Right ventricle myocardium superior (tissue), 1 donor: ENCODE measurements at places on chromosomes 2 and 18. TPM values are rescaled to one million over a fixed set of nuclear protein-coding genes. Genes with fewer than 3 reads are reported as not detected.

DNA sequence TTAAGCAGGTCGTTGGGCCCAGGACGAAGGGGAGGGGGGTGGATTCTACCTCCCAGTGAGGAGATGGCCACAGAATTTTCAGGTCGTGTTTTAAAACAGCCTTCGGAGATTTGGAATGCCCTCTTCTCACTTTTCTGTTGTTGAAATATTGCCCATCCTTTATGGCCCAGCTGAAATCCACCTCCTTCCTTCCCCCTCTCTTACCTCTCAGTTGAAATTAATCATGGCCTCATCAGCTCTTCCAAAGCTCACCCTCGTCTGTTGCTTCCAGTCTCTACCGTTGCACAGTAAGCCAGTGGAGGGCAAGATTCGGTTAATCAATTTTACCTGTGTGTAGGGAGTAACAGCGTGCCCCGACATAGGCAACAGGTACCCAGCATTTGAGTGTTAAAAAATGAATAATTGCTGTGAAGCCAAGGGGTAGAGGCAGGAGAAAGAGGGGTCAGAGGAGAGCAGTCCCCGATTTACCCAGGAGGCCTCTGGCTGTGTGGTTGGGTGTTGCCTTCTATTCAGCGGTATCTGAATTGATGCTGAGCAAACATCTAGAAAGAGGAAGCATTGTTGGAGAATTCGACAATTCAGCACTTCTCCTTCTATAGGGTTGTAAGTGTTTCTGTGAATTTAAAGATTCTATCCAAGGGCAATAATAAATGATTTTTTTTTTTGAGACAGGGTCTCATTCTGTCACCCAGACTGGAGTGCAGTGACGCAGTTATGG, 8.6 kb upstream of the PDIA6 start:
- DNase-seq: no peak

GRCh38 chr2:205130111-205130829, 552.0 kb upstream of the NRP2 start:
- no peak for DNase-seq

DNA sequence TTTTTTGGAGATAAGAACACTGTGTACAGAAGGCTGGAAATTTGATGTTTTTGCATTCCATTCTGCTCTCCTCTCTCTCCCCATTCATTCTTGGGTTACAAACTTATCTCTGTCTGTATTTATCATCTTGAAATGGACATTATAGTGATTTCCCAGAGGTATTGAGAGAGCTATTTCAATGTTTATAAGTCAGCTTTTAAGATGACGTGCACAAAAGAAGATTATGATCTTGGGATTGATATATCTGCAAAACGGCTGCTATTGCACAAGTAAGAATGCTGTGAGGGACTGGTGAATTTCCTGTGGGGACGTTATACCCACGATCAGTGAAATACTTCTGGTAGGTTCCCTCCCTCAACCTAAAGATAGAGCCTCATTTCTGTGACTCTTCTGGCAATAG, 61.0 kb upstream of the DTNA start:
- no peak for DNase-seq

Gene CBLN2
- total RNA-seq: not detected

Gene EVA1A
- total RNA-seq: 0.97 TPM

Gene NT5C1B
- total RNA-seq: not detected
